ENCODE measurements at places on chromosomes 13 and 19.

DNA sequence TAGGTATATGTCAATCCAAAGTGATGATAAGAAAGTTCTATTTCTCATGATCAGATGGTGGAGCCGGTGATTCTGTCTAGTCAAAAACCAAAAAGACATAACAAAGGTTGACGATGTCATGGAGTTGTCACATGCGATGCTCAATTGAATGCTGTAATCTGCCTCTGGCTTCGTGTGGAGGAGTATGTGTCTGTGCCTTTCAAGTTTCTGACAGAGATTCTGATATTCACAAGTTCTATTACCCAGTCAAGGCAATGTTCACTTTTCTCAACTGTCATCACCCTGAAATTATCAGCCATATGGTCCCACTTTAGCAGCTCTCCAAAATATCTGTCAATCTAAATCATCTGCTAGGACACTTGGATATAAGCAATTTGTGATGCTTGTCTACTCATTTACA is 367.6 kb upstream of the PRR20A start:
- no peak for DNase-seq

DNA sequence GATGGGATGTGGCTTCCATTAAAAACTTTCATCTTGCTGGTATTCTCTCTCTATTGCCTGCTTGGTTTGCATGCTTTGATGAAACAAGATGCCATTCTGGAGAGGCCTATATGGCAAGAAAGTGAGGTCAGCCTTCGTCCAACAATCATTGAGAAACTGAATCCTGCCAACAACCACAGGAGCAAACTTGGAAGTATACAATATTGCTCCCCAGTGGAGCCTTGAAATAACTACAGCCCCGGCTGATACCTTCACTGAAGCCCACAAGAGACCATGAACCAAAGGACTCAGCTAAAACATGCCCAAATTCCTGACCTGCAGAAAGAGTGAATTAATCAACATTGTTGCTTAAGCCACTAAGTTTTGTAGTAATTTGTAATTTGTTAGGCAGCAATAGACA is 82.5 kb upstream of the FGF14 start:
- no peak for DNase-seq

DNA sequence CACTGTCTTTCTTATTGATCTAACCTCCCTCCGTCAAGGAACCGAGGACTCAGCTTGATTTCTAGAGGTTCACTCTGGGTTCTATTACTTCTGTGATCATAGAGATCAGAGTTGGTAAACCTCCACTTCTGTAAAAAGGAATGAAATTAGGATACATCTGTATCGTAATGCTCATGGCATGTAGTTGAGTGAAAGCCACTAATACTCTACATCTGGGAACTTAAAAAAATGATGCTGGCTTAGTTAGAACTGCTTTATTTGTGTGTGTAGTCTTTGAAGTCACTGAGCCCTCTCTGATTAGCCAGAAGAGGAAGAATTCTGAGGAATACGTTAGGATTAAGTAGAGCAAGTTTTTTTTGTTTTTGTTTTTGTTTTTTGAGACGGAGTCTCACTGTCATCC is 140.8 kb downstream of the GGACT start:
- no peak for DNase-seq

- no peak for DNase-seq
Observed at GRCh38 chr19:41030651-41031050, 39.6 kb downstream of the CYP2B6 start.

DNA sequence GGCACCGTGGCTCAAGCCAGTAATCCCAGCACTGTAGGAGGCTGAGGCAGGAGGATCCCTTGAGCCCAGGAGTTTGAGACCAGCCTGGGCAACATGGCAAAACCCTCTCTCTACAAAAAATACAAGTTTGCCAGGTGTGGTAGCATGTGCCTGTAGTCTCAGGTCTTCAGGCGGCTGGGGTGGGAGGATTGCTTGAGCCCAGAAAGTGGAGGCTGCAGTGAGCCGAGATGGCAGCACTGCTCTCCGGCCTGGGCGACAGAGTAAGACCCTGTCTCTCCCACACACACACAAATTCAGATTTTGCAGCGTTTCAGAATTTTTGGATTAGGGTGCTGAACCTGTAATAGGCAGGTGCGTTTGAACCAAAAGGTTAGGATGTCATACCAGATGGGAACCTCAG is 2.2 kb downstream of the RPS11 start:
- no peak for DNase-seq

- DNase-seq, result no peak
Observed at GRCh38 chr13:53342623-53343360, 314.2 kb downstream of the OLFM4 start.
